CD4-positive, alpha-beta T cell treated with Interleukin-4 for 1 hour (primary cell): ENCODE measurements at places on chromosomes 1 and 21.
A peak's percentile ranks its signal among the peaks of the same experiment; 100 is the strongest.

- DNase-seq: peak; percentile 56
These were observed 3.5 kb upstream of the PEAR1 start for GRCh38 chr1:156889802-156890580.

- no peak for DNase-seq
These were observed 1962.5 kb downstream of the MRPL39 start for GRCh38 chr21:23644768-23645167.

DNA sequence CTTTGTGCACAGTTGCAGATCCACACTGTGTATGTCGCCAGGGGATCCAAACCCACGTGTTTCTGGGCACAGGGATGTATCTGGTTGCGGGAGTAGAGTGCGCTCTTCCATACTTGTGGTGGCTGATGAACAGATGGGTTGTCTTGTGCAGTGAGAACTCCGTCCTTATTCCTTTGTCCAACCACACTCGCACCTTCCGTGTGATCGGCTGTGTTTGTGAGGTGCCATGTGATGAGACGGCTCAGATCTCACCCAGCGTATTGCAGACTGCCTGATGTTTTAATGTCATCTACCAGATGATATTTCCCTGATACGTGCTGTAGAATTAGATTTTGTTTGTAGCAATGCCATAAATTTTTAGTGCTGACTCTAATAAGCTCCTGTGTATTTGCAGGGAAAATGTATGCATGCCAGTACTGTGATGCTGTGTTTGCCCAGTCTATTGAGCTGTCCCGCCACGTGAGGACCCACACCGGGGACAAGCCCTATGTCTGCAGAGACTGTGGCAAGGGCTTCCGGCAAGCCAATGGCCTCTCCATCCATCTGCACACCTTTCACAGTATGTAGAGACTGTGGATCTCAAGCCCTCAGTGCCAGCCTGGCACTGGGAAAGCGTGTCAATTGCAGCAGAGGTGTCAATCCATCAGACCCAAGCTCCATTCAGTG is 46.2 kb upstream of the EPHA8 start:
- no peak for DNase-seq

DNA sequence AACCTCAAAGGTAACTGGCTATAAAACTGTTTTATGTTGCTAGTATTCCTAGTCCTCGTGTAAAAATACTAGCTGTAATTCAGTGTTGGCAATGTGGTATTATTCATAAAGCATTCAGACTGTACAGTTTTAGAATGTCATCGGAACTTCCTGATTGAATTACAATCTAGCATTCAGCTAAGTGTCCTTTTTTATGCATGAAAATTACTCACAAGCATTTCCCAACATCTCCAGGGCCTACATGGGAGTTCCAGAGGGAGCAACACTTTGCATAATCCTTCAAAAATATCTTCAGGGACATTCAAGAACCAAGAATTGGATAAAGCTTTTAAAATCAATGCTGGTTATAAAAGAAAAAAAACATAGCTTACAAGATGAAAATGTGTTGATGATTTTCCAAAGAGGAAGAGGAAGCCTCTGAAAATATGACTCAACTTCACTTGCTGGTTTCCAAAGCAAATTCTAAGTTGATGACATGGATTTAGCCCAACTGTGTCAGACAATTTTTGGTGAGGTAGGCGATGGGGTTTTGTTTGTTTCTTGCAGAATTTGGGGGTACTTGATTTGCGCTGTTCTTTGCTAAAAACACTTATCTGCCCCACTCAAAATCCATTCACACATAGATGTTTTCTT is 137.8 kb downstream of the SLC44A5 start:
- no peak for DNase-seq

GRCh38 chr1:75203415-75204277 is 69.5 kb downstream of the LHX8 start:
- no peak for DNase-seq

DNA sequence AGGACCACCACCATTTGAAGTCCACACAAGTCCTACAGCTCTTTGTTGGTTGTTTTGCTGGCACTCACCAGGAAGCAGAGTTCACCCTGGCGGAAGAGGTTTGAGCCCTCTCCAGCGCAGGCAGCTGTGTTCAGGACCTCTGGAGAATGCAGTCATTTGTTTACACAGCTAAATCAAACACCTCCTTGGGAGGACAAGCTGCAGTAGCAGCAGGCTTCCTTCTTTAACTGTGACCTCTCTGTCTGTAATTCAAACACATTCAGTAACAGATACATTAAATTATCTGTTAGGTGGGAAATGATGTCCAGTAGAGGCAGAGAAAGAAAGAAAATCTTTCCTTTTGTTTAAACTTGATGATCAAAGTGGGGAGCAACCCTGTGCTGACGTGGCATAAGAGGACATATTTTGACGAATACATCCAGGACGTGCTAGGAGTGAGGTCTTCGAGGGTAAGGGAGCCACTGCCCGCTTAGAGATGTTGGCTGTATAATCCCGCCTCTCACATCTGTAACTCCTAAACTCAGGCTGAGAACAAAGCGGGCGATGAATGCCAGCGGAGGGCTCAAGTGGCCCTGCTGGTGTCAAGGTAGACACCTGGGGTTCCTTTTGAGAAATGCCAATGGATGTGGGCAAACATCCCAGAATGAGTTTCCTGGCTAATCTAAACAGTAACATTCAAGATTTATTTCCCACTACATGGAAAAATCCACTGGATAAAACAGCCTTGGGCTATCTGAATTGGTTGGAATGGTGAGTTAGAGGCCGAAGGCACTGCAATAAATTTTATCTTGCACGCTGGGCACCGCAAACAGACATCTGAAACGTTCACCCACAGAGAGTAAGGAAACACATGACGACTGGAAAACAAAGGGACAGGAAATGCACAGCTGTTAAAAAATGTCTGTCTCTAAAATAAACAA is 51.7 kb downstream of the ABCA4 start:
- no peak for DNase-seq

GRCh38 chr1:101154547-101154946 is 82.3 kb upstream of the S1PR1 start:
- DNase-seq: no peak

DNA sequence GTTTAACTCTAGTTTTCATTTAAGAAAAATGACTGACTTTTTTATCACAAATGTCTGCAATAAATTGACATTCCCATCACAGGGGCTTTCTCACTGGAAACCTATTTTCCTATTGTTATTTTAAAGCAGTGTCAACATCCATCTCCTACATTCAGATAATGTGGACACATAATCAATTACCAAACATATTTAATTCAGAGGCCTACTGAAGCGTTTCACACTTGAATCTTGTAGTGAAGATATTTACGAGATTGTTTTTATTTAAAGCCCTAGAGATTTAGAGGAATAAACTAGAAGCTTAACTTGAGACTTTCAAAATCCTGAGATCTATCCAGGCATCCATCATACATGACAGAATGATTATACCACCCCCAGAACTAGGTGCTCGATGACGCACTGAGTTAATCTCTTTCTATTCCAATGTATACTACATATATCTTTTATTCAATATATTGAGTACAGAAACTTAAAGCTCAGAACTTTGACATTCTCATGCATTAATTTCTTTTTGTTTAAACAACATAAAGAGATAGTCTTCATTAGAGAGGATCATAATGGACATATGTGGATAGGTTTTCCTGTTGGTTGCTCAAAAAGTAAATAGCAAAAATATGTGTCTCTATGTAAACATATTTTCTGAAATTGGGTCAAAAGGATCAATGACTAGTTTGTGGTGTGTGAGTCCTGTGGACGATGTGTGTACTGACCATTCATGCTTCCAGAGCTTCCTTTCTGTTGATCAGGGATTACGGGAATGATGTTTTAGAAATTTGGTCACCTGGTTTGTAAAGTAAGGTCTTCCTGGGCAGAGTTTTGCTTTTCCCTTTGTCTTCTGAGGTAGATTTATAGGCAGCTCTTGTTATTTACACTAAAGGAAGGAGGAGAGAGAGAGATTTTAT is 171.5 kb upstream of the HMCN1 start:
- DNase-seq: no peak

- DNase-seq: no peak
These were observed 2.6 kb upstream of the TSPAN1 start for GRCh38 chr1:46172321-46172720.

DNA sequence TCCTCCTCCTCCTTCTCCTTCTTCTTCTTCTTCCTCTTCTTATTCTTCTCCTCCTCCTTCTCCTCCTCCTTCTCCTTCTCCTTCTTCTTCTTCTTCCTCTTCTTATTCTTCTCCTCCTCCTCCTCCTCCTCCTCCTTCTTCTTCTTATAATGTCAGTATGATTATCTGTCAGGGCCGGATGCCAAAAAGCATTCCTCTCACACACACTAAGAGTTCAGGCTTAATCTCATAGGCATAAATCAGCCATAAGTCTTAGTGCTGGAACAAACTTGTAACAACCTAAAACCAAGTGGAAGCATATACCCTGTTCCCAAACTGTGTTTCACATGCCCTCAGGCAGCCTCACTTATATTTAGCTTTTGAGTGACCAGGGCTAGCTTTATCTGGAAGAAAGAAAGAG is 240.3 kb downstream of the LMX1A start:
- DNase-seq: no peak

- no peak for DNase-seq
These were observed 835 bp downstream of the UHMK1 start for GRCh38 chr1:162498496-162498810.

DNA sequence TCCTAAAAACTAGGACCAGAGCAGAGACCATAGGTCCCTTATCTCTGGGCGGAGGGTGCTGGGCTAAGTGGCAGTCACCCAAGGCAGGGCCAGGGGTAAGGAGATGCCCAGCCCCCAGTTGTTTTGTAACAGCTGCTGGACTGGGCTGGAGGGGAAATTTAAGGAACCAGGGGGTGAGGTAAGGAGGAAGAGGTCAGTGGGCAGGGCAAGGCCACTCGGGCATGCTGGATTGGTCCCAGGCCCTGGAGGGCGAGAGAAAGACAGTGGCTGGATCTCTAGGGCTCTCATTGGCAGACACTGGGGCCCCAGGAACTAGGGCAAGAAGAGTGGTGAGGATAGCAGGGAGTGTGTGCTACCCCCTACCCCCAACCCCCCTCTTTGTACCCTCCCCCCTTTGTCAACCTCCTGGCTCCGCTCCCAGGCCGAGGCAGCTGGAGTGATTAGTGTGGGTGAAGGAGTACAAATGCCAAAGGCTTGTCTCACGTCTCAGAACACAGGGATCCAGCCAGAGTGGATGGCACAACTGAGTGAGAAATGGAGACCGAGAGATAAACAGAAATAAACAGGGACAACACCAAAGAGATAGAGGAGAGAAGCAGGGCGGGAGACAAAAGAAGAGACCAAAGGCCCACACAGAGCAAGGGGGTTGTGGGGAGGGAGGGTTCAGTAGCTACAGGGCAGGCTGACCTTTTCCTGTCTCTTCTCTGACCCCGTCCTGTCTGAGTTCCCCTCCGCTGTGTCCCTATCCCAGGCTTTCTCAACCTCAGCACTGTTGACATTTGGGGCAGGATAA is 20.5 kb upstream of the THRAP3 start:
- peak; percentile 55 for DNase-seq

DNA sequence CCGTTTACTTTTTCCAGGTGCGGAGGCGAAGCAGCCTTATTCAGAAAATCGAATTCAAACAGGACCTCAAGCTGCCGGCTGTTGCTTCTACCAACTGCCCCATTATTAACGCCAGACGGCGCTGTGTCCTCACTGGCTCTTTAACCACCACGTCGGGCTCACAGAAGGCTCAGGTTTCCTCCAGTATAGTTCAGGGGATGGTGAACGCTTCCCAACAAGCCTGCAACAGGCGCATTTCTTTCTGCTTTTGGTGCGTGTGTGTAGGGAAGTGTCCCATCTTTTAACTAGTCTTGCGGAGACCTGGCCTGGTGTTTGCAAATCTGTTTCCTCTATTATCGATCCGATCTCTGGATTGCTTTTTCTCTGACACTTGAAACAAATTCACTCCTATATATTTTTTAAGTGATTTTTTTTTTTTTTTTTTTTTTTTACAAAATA is 791 bp upstream of the STUM start:
- peak; percentile 68 for DNase-seq

- no peak for DNase-seq
These were observed 447 bp upstream of the PAQR6 start for GRCh38 chr1:156248323-156248683.

GRCh38 chr1:40808909-40809308 is 25.3 kb downstream of the KCNQ4 start:
- DNase-seq: no peak

GRCh38 chr1:26476958-26477357 is 4.7 kb downstream of the HMGN2 start:
- DNase-seq: no peak

DNA sequence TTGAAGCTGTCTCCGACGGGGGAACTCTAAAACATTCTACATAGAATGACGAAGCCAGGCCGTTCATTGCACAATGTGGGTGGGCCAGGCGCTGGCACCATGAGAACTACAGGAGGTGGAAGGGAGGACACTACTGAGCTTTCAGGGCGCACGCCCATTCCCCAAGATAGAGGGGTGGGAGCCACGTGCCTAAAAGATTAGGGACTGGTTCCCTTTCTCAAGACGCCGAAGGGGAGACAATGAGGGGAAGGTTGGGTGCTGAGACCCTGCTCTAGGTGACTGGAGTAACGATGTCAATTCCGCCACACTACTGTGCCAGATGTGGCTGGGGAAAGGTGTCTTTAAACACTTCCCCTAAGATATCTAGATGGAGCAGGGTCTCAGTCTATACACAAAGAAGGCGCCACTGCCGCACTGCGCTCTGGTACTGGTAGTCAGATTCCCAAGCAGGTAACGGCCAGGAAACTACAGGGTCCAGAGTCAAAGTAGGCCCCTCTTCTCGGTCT is 782 bp downstream of the CSDE1 start:
- DNase-seq: no peak

DNA sequence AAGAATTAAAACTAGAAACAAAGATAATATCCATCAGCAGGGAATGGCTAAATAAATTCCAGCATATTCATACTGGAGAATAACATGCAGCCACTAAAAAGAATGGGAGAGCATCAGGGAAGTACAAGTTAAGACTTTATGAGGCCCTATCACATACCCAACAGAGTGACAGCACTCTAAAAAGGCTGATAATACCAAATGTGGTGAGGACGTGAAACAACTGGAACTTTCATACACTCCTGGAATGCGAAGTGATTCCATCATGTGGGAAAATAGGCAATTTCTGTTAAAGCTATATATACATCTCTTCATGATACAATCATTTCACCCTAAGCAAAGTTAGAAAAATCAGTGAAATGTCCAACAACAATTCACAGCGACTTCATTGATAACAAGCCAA is 42.6 kb downstream of the COL6A1 start:
- DNase-seq: no peak

DNA sequence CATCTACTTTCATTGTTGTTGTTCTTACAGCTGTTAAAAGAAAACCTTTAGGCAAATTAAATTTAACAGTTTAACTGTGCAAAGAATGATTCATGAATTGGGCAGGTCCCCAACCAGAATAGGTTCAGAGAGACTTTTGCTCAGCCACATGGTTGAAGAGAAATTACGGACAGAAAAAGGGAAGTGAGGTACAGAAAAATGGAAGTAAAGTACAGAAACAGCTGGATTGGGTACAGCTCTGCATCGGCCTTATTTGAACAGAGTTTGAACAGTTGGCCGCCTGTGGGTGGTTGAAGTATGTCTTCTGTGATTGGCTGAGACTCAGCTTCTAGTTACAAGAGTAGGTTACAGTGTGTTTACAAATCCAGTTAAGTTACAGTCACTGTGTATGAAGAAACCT is 210.1 kb downstream of the FGGY start:
- DNase-seq: peak; percentile 61

- no peak for DNase-seq
These were observed 68.1 kb downstream of the RPS6KA1 start for GRCh38 chr1:26597629-26598039.

- DNase-seq: no peak
These were observed 342.2 kb downstream of the CAMTA1 start for GRCh38 chr1:7127322-7128075.

GRCh38 chr1:77283701-77284425 is 2.0 kb downstream of the AK5 start:
- DNase-seq: no peak

- DNase-seq: no peak
These were observed 153.4 kb upstream of the IRF2BP2 start for GRCh38 chr1:234763367-234763766.
